Heart left ventricle (tissue), 16 donors: ENCODE measurements at places on chromosomes 1 and 21. TPM values are rescaled to one million over a fixed set of nuclear protein-coding genes. Genes with fewer than 3 reads are reported as not detected.

MTARC1 gene
- total RNA-seq, result 4.9 TPM

GRCh38 chr1:108141621-108142020, 58.5 kb downstream of the SLC25A24 start:
- peaks cover 81% of the 10 kb centered on the region for H3K36me3 ChIP-seq
- DNase-seq, result no peak
- no peaks in the 10 kb centered on the region for H3K27me3 ChIP-seq
- H3K4me1 ChIP-seq, result no peaks in the 10 kb centered on the region

GRCh38 chr21:26952374-26953066, 14.4 kb downstream of the ADAMTS5 start:
- no peaks in the 10 kb centered on the region for H3K27me3 ChIP-seq
- DNase-seq, result no peak
- no peak overlapping the region for H3K27ac ChIP-seq
- no peaks in the 10 kb centered on the region for H3K36me3 ChIP-seq
- no peak overlapping the region for H3K4me3 ChIP-seq
- no peaks in the 10 kb centered on the region for H3K4me1 ChIP-seq

GRCh38 chr1:214553142-214553710, 1.8 kb upstream of the PTPN14 start:
- H3K27ac ChIP-seq, result no peak overlapping the region
- peaks cover 17% of the 10 kb centered on the region for H3K4me1 ChIP-seq
- no peak for DNase-seq
- no peaks in the 10 kb centered on the region for H3K36me3 ChIP-seq

GRCh38 chr1:18716785-18717678, 86.4 kb downstream of the PAX7 start:
- no peak overlapping the region for H3K4me3 ChIP-seq
- H3K4me1 ChIP-seq, result peaks cover 7% of the 10 kb centered on the region
- DNase-seq, result no peak
- H3K27ac ChIP-seq, result no peak overlapping the region

GRCh38 chr1:119714583-119714982, 2.8 kb downstream of the PHGDH start:
- no peak for DNase-seq
- H3K27ac ChIP-seq, result no peak overlapping the region
- H3K36me3 ChIP-seq, result no peaks in the 10 kb centered on the region
- H3K27me3 ChIP-seq, result peaks cover 6% of the 10 kb centered on the region
- H3K4me1 ChIP-seq, result peaks cover 26% of the 10 kb centered on the region
- H3K4me3 ChIP-seq, result no peak overlapping the region

GRCh38 chr1:94345148-94345721, 73.0 kb upstream of the ABCD3 start:
- H3K36me3 ChIP-seq, result no peaks in the 10 kb centered on the region
- no peak overlapping the region for H3K27ac ChIP-seq

DNA sequence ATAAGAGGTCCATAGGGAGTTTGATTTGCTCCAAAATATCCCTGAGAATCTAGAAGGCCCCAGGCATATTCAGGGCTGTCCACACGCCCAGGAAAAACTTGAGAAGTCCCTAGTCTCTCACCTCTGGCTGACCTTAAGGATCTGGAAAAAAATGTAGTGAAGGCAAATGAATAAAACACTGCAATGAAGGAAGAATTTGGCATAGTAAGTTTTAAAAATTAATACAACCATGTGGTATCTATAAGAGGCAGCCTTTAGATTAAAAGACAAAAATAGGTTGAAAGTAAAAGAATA, 91.3 kb downstream of the COLGALT2 start:
- peaks cover 13% of the 10 kb centered on the region for H3K4me1 ChIP-seq
- no peak for DNase-seq
- H3K27ac ChIP-seq, result no peak overlapping the region
- no peaks in the 10 kb centered on the region for H3K36me3 ChIP-seq
- no peak overlapping the region for H3K4me3 ChIP-seq
- H3K27me3 ChIP-seq, result no peaks in the 10 kb centered on the region

- peak overlapping the region; percentile 15 for H3K27ac ChIP-seq
- H3K4me1 ChIP-seq, result peaks cover 31% of the 10 kb centered on the region
- H3K36me3 ChIP-seq, result no peaks in the 10 kb centered on the region
- no peaks in the 10 kb centered on the region for H3K27me3 ChIP-seq
These were observed 17.9 kb upstream of the CSF1 start for GRCh38 chr1:109892561-109893368.

GRCh38 chr1:6832531-6833188, 47.4 kb downstream of the CAMTA1 start:
- no peaks in the 10 kb centered on the region for H3K27me3 ChIP-seq
- H3K27ac ChIP-seq, result no peak overlapping the region
- DNase-seq, result no peak
- no peaks in the 10 kb centered on the region for H3K36me3 ChIP-seq
- no peak overlapping the region for H3K4me3 ChIP-seq
- H3K4me1 ChIP-seq, result peaks cover 28% of the 10 kb centered on the region

DNA sequence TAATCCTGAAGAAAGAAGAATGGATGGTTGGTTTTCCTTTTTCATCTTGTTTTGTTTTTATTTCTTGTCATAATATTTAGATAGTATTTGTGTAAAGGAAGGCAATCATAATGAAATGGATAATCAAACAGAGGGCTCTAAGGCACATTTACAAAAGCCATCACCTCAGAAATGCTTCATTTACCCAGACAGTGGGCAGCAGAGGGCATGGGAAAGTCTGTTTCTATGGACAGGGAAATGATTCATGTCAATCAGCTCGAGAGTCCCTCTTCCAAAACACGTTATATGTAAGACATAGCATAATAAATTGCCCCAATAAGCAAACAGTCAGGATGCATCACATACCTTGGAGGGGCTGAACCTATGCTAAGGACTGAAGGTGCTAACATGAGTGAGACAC, 426.1 kb downstream of the PLPP3 start:
- DNase-seq, result no peak
- no peak overlapping the region for H3K4me3 ChIP-seq
- no peaks in the 10 kb centered on the region for H3K4me1 ChIP-seq
- H3K27me3 ChIP-seq, result no peaks in the 10 kb centered on the region
